ENCODE measurements at places on chromosomes 7 and 10.

DNA sequence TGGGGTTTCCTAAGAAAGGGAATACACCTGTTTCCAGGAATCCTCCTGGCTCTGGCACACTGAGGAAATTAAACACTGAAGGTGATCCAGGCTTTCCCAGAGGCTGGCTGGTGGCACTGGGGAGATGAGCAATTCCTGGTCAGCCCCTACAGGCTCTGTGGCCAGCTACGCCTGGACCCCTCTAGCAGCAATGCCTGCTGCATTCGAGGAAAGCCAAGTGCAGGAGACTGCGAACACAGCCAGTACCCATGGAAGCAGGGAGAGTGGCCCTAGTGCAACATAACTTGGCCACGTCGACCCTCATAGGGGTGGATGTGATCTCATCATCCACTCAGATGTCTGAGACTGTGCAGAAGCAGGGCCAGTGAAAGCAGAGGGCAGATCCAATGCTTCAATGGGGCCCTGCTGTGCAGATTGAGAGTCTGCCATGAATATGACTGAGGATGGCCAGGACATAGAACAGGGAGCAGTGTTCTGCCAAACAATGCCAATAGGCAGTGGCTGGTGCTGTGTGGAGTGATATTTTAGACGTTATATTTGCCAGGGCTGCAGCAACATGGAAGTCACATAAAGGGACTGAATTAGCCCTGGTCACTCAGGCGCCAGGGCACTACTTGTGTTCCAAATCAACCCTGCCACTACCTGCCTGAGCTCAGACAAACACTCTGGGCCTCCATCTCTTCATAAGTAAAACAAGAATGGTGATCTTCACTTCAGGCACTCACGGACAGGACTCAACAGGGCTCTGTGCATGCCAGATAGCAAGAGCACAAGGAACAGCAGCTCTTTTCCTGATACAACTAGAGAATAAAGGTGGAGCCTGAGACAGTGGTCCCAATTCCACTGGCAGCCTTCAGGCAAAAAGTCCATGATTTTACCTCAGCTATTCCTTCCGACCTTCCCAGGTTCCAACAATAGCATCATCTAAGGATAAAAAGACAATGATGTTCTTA is 2.4 kb downstream of the ZNF488 start:
- no peak for DNase-seq

DNA sequence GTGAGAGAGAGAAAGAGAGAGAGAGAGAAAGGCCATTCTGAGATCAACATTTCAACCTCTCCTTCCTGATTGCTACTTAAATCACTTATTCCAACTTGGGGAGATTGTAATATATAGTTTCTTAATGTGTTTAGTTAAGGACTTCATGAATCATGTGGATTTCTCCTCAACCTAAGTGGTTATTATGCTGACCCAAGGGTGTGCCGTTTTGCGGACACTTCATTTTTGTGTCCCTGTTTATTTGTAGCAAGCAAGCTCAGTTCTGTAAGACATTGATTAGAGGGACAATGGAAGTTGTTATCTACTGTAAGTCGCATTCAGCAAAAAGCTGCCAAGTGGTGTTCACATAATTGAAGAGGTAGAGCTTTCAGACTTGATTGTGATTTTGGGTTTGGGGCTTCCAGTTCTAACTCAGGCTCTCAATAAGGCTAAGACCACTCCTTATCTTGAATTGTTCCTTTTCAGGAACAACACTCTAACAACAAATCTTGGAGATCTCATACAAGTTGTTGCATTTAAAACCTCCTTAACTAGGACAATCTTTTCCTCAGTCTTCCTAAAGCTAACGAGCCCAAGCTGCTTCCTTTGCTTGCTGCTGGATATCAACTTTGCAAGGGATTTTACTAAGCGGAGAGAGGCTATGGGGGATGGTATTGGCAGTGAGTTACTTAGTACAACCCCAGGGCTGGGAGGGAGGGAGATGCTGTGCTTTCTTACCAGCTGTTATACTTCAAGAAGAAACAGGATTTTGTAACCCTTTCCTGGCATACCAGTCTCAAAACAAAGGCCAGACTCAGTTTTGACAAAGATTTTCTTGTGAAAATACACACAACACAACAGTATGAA is 19.8 kb upstream of the COL1A2 start:
- DNase-seq, result peak; percentile 96

- DNase-seq, result no peak
Measured at GRCh38 chr7:76278540-76278939, 23.9 kb upstream of the HSPB1 start.

- DNase-seq, result peak; percentile 96
Measured at GRCh38 chr7:2757904-2758672, 70.1 kb downstream of the AMZ1 start.

- no peak for DNase-seq
Measured at GRCh38 chr7:468681-469562, 50.7 kb downstream of the PDGFA start.

GRCh38 chr7:7051206-7051877 is 131.0 kb upstream of the C1GALT1 start:
- DNase-seq, result peak; percentile 9

GRCh38 chr10:84108797-84109196 is 30.5 kb upstream of the GHITM start:
- DNase-seq, result no peak

- DNase-seq, result peak; percentile 10
Measured at GRCh38 chr10:15898046-15898445, 37.7 kb upstream of the MINDY3 start.

DNA sequence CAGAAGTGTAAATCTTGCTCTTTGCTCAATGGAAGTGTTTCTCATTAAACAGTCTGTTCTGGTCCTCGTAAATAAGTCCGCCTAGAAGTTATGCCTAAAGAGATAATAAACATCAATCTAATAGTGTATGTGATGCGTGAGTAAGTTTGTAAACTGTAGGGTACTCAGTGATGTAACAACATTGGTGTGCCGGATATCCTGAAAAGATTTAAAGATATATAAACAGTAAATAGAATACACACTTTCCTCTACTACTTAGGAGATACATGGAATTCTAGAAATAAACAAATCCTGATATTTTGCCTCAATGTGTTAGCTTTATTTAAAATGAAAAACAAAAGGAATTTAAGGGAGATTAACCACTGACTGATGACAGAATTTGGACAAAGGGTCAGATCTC is 123.5 kb downstream of the AHR start:
- no peak for DNase-seq

- DNase-seq, result peak; percentile 70
Measured at GRCh38 chr10:28592953-28593352, 60.0 kb downstream of the WAC start.

DNA sequence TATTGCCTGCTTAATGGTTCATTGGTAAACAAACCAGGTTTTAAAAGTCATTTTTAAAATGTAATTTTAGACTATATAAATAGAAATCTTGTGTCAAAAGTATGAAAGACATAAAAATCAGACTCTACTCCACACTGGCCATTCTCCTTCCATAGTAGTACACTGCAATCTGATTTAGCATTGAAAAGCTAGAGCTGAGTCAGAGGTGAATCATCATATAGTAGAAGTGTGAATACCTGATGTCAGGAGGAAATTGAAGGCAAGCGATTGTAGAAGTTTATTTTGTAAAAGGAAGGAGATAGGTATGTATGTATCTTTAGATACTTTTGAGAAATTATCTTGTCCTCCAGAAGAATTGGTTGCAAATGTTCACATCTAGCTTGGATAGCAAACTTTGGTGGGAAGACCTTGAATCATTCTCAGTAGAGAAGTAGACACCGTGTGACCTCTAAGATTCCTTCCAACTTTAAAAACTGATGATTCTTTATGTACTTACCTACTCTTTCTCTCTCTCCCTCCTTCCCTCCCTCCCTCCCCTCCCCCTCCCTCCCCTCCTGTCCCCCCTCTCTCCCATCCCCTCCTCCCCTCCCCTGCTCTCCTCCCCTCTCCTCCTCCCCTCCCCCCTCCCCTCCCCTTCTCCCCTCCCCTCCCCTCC is 88.1 kb downstream of the BTAF1 start:
- peak; percentile 41 for DNase-seq

DNA sequence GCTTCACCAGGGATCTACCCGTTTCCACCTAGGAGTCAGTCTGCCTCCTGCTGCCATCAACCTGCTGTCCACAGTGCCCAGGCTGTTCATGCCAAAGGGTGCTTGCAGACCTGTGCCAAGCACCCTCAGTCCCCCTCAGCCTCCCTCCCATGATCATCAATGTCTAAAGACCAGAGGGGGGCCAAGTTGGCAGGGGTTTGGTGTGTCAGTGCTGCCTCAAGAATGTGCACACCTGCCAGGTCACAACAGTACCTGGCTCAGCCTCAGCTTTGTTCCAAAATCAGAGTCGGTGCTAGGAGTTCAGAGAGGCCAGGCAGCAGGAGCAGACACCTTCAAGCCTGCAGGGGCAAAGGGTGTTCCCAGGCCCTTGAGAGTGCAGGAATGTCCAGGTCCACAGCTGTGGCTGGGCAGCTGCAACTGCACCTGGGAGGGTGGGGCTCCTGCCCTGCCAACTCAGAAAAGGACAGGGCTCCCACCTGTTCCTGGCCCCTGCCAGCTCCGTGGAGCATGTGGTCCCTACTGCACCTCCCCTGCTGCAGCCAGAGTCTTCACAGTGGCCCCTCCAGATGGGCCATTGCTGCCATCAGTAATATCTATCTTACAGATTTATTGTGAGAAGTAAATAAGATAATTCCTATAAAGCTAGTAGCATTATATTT is 219.5 kb downstream of the POLR1F start:
- no peak for DNase-seq

- DNase-seq, result no peak
Measured at GRCh38 chr10:14659626-14660196, 115.0 kb downstream of the FAM107B start.

DNA sequence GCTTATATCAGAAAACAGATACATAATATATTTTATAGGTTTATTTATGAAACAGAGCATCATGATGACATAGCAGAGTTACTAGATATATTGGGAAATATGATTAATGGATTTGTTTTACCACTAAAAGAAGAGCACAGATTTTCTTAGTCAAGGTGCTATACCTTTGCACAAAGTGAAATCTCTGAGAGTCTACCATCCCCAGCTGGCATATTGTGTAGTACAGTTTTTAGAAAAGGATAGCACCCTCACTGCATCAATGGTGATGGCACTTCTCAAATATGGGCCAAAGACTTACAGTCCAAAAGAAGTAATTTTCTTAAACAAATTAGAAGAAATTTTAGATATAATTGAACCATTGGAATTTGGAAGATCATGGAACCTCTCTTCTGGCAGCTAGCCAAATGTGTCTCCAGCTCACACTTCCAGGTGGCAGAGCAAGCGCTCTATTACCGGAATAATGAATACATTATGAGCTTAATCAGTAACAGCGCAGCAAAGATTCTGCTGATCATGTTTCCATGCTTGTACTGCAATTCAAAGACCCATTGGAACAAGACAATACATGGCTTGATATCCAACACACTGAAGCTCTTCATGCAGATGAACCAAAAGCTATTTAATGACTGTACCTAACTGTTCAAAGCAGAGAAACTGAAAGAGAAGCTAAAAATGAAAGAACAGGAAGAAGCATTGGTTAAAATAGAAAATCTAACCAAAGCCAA is 21.9 kb upstream of the CREB3L2 start:
- no peak for DNase-seq

GRCh38 chr10:4902571-4903011 is 60.6 kb upstream of the AKR1C1 start:
- DNase-seq, result peak; percentile 37

DNA sequence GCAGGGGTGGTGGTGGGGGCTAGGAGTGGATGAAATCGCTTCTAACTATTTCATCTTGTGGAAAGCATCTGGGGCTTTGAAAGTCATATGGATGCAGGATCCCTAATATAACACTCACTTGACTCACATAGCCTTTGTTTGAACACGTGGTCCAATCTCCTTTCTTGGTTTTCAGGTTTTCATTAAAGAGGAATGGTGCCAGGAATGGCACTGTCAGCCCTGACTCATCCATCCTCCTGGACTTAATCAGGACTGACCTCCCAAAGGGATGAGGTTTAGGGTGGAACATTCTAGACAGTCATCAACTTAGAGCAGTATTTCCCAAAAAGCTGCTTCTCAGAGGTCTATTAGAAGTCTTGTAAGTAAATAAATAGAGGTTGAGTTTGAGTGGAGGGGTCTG is 162.0 kb upstream of the PLXNA4 start:
- DNase-seq, result peak; percentile 31

DNA sequence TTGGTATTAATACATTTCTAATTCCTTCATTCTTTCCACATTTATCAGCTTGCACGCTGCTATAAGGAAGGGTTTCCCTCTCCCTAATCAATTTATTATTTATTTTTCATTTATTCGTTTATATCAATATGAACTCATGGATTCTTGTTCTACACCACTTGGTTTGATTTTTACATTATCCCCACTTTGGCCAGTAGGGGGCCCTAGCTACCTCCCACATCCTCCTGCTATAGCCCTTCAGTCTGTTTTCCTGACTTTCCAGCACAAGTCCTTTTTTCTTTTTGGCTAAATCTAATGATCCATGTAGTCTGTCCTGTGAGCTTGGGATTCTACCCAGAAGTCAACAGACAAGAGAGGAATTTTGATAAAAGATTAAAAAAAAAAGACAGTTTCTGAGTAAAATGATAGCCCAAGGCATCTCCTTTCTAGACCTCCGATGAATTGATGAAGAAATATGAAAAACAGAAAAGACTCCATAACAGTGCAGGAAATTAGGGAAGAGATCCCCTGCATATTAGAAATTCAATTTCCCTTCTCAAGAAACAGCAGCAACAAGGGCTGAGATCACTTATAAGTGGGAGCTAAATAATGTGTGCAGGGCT is 47.7 kb downstream of the LYZL2 start:
- peak; percentile 63 for DNase-seq

DNA sequence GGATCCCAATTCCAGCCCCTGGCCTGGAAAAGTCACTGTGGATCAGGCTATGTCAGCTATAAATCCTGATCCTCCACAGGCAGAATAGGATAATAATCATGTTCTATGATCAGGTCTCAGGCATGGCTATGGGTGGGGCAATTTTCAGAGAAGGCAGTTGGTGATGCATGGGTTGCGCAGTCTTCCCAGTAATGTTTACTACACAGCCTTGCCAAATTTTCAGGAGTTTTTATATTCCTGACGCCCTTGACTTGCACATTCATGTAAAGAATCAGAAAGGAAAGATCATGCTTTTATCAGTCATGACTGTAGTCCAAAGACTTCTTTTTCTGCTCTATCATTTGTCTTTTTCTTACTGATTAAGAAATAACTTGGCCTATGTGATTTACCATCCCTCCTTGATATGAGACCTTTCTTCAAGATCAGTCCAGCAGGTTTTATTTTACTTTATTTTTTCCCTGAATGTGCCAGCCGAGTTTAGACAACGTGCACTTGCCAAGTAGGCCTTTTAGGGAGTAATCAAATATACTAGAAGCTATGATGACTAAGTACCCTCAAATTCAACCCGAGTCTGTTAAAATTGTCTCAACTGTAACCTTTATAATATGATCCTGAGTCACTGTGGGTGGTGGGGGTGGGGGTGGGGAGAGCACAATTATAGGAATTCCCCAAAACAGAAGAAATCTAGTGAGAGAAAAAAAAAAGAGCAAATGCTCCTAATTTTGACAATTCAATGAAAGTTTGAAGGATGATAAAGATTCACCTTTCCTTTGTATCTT is 31.9 kb downstream of the ARL4A start:
- DNase-seq, result peak; percentile 73

DNA sequence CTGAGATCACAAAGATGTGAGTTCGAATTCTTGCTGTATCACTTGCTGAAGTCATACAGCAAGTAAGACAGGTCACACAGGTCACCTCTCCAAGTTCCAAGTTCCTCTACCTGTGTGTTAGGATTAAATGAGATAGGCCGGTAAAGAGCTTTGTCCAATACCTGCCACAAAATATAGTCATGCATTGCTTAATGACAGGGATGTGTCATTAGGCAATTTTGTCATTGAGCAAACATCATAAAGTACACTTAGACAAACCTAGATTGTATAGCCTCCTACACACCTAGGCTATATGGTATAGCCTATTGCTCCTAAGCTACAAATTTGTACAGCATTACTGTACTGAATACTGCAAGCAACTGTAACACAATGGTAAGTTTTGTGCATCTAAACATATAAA is 469.4 kb downstream of the KCNMA1 start:
- no peak for DNase-seq

Data from adipocyte (in vitro differentiated cells).